ENCODE measurements at places on chromosomes 6 and 20.
A peak's percentile ranks its signal among the peaks of the same experiment; 100 is the strongest.

GRCh38 chr6:79609225-79609595 lies 21.9 kb upstream of the SH3BGRL2 start:
- H3K4me3 ChIP-seq = no peak overlapping the region
- no peaks in the 10 kb centered on the region for H3K36me3 ChIP-seq
- H3K27me3 ChIP-seq = no peaks in the 10 kb centered on the region
- no peak for DNase-seq
- no peak overlapping the region for H3K27ac ChIP-seq
- peaks cover 3% of the 10 kb centered on the region for H3K4me1 ChIP-seq

GRCh38 chr20:6560978-6561377 lies 206.5 kb upstream of the BMP2 start:
- no peak overlapping the region for H3K4me3 ChIP-seq
- H3K4me1 ChIP-seq = no peaks in the 10 kb centered on the region
- H3K36me3 ChIP-seq = no peaks in the 10 kb centered on the region
- H3K27ac ChIP-seq = no peak overlapping the region

- H3K27me3 ChIP-seq = no peaks in the 10 kb centered on the region
- no peak overlapping the region for H3K4me3 ChIP-seq
- H3K27ac ChIP-seq = no peak overlapping the region
- H3K36me3 ChIP-seq = no peaks in the 10 kb centered on the region
- no peak for DNase-seq
Observed at GRCh38 chr20:2010533-2010932, 16.7 kb upstream of the PDYN start.

DNA sequence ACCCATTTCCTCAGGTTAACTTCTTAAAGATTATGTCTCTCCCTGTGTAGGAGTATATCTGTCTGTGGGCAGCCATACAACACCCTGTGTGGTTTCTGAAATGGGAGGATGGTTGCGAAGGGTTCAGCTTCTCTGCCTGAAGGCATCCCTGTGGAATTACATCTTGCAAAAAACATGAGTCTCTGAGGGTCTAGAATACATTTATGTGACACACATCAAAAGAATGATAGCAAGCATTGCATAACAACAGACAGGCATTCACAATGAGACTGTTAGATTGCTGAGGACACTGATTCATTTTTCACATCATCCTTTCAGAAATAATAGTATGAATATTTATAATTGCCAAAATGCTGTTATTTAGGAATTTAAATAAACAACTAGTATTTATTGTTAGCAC lies 670.9 kb downstream of the HTR1B start:
- DNase-seq = no peak
- H3K27me3 ChIP-seq = peaks cover 2% of the 10 kb centered on the region
- no peaks in the 10 kb centered on the region for H3K36me3 ChIP-seq
- H3K4me3 ChIP-seq = no peak overlapping the region

DNA sequence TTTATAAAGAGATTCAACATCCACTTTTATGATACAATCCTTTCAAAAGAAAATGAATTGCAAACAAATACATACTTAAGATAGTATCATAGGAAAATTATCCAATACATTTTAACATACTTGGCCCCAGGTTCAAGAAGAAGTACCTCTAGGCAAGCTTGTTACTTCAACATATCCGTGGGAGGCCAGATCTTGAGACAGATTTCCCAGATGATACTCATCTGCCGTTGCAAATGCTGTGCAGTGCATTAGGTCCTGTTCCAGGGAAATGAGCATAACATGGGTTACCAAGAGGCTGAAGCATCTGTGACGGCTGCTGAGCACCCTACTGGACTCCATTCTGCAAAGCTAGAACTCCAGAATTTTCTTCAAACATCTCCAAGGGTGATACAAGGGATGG lies 15.6 kb downstream of the RMND1 start:
- no peaks in the 10 kb centered on the region for H3K27me3 ChIP-seq
- DNase-seq = no peak
- no peak overlapping the region for H3K27ac ChIP-seq
- no peak overlapping the region for H3K4me3 ChIP-seq
- no peaks in the 10 kb centered on the region for H3K36me3 ChIP-seq

DNA sequence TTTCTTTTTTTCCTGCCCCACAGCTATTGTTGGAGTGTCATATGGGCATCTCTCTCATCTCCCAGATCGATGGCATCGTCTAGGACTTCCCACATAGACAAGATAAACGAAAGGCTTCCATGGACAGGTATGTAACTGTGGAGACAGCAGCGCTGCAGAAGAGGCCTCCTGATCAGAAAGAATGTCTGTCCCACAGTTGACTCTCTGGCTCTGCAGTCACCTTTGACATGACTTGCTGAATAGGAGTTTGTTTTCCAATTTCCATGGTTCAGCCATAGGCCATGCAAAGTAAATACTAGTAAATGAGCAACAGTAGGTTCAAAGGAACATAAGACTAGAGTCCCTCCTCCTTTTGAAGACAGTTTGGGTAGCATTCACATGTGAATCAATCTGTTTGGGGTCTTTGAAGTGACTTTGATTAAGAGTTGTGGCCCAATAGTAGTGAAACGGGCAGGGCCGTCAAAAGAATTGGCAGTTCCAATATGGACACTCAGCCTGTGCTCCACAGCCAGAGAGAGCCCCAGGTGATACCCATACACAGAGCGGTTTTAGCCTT lies 134.7 kb upstream of the IFNGR1 start:
- H3K27me3 ChIP-seq = no peaks in the 10 kb centered on the region
- H3K4me3 ChIP-seq = no peak overlapping the region
- peak overlapping the region; percentile 74 for H3K27ac ChIP-seq
- no peaks in the 10 kb centered on the region for H3K36me3 ChIP-seq
- no peak for DNase-seq
- peaks cover 32% of the 10 kb centered on the region for H3K4me1 ChIP-seq

DNA sequence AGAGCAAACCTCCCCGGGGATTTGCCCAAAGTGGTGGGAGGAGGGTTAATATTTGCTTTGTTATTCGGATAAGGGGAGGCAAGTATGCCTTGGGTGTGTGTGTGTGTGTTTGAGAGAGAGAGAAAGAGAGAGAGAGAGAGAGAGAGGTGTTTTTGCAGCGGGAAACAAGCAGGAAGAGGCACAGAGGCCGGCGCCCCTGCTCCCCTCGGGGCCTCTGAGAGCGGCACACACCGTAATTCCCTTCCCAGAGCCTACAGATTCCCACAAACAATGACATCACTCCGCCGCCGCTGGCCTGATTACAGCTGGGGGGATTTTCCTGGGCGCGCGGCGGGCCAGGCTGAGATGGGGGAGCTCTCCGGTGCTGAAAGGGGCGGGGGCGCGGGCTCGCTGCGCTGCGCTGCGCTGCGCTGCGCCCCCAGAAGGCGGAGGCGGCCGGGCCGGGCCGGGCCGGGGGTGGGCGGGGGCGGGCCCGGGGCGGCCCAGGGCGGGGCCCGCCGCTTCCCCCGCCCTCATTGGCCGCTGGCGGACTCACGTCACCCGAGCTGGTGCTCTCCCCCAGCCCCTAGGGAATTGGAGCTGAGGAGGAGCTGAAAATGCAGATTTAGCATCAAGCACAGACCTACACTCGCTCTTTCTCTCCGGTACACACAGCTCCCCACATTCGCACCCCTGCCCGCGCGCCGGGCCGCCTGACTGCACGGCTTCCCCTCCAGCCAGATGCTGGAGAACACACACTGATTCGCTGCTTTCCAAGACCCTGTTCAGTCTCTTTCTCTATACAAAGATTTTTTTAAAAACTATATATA lies at the start of gene PCSK2:
Gene PCSK2, plus strand, starts transcription at position 631 of the 809 bp plus-strand sequence. CDS start 266 bp downstream, outside the sequence.
- peak within 1 kb of the TSS; percentile 65 for H3K27ac ChIP-seq
- peak; percentile 76 for DNase-seq
- H3K4me1 ChIP-seq = peaks cover 23% of the 10 kb centered on the region
- H3K27me3 ChIP-seq = peaks cover 11% of the 10 kb centered on the region
- H3K36me3 ChIP-seq = no peaks in the 10 kb centered on the region

GRCh38 chr6:119986934-119987549 lies 637.5 kb upstream of the MAN1A1 start:
- no peak for DNase-seq
- no peaks in the 10 kb centered on the region for H3K36me3 ChIP-seq
- H3K4me3 ChIP-seq = no peak overlapping the region
- no peaks in the 10 kb centered on the region for H3K4me1 ChIP-seq
- H3K27me3 ChIP-seq = peaks cover 2% of the 10 kb centered on the region

- H3K27ac ChIP-seq = no peak overlapping the region
- H3K36me3 ChIP-seq = no peaks in the 10 kb centered on the region
- H3K4me3 ChIP-seq = no peak overlapping the region
- H3K4me1 ChIP-seq = no peaks in the 10 kb centered on the region
- DNase-seq = no peak
- peaks cover 2% of the 10 kb centered on the region for H3K27me3 ChIP-seq
Observed at GRCh38 chr6:170076466-170077165, 214.3 kb downstream of the DLL1 start.

- no peak overlapping the region for H3K27ac ChIP-seq
- no peaks in the 10 kb centered on the region for H3K27me3 ChIP-seq
- H3K36me3 ChIP-seq = no peaks in the 10 kb centered on the region
- no peak for DNase-seq
- H3K4me1 ChIP-seq = peaks cover 20% of the 10 kb centered on the region
- no peak overlapping the region for H3K4me3 ChIP-seq
Observed at GRCh38 chr6:36627801-36628246, 33.7 kb downstream of the SRSF3 start.

DNA sequence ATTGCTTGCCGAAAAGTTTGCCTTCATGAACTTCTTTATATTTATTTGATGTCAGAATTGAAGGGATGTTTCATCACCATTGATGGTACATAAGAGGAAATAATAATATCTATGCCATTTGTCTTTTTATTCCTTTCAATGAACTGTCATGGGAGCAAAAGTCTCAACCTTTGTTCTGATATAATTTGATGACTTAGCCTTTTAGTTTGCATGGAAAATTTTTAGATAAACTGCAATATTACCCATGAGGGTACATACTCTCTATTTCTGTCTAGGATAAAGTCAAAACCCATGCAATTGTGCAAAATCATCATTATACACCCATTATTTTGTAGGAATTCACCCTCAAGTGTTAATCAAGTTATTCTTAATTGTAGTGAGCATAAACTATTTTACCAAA lies 15.9 kb downstream of the TBXT start:
- no peak overlapping the region for H3K27ac ChIP-seq
- H3K36me3 ChIP-seq = peaks cover 3% of the 10 kb centered on the region
- no peaks in the 10 kb centered on the region for H3K4me1 ChIP-seq
- no peaks in the 10 kb centered on the region for H3K27me3 ChIP-seq

DNA sequence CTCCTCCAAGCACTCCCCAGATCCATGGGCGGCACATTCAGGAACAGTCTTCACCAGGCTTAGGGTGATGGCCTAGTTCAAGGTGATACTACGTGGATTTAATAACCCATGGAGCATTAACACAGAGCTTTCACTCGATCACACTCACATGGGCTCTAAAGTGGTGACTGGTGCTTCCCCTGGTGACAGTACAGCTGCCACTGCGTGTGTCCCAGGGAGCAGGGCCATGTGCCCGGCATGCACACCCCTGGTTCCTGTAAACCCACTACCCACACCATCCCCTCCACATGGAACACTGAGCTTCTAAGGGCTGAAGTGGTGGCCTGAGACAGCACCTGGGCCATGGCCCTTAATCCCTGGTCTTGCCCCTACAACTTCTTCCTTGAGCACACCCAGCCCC lies 27.8 kb upstream of the APMAP start:
- DNase-seq = no peak
- H3K4me1 ChIP-seq = no peaks in the 10 kb centered on the region
- peaks cover 14% of the 10 kb centered on the region for H3K36me3 ChIP-seq

DNA sequence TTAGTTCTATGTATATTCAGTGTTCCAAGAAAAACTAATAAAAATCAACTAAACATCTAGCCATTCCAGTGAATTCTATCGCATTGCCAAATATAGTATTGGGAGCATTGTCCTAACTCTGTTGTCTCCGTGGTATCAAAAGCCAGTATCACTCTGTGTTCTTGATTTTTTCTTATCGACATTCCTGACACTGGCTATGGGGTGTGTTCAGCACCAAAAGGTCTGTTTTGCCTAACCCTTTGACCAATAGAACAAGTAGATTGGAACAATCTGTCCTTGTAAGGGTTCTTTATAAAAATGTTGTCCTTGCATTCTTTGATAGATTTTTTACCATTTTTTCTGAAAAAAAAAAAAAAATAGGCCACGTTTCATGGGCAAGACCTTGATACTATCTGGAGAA lies 161.5 kb downstream of the TSHZ2 start:
- H3K36me3 ChIP-seq = no peaks in the 10 kb centered on the region
- peaks cover 5% of the 10 kb centered on the region for H3K4me1 ChIP-seq
- no peak for DNase-seq
- H3K27ac ChIP-seq = no peak overlapping the region
- no peak overlapping the region for H3K4me3 ChIP-seq

DNA sequence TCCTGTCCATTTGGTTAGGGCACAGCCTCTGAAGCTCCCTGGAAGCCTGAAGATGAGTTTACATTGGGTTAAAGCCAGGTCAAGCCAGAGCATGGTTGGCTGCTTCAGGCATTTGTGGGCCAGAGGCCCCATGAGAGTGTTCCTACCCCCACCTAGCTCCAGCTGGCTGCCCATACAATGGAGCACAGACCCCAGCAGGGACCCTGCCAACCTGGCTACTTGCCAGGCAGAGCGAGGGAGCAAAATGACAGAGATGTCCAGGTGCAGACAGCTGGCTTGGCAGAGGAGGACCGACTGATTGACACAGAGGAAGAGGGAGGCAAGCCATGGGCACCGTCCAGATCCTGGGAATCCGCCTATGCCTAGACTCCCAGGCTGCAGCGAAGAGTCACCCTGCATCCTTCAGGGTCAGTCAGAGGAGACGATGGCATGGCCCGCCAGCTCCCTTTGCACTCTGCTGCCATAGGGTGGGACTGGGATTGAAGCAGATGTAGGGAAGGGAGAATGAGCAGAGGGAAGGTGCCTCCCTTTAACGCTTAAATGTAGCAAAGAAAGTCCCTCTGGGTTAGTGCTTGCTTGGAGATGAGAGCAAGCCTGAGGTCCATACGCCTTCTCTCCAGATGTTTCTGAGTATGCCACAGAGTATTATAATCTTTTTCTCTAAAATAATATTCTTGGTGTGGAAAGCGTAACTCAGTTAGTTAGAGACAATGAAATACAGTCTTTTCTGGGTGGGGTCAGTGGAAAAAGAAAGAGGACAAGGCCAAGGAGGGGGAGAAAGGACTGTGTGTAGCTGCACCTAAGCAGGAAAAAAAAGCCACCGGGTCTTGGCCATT lies 77.6 kb upstream of the FYN start:
- no peak overlapping the region for H3K4me3 ChIP-seq
- no peaks in the 10 kb centered on the region for H3K4me1 ChIP-seq
- no peak overlapping the region for H3K27ac ChIP-seq
- H3K36me3 ChIP-seq = no peaks in the 10 kb centered on the region

- no peak for DNase-seq
- no peak overlapping the region for H3K27ac ChIP-seq
- H3K4me3 ChIP-seq = no peak overlapping the region
Observed at GRCh38 chr6:44439270-44440045, 52.0 kb downstream of the CDC5L start.

DNA sequence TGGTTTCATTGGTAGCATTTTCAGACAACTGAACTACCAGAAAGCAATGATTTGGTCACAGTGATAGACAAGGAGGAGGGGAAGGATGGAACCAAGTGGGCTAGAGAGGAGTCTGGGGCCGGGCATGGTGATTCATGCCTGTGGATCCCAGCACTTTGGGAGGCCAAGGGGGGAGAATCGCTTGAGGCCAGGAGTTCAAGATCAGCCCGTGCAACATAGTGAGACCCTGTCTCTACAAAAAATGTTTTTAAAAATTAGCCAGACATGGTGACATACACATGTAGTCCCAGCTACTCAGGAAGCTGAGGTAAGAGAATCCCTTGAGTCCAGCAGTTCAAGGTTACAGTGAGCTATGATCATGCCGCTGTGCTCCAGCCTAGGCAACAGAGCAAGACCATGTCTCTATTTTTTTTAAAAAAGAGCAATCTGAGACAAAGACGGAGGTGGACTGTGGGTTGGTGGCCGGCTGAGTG lies 70.6 kb downstream of the SYCP2L start:
- DNase-seq = no peak
- H3K4me3 ChIP-seq = no peak overlapping the region
- H3K36me3 ChIP-seq = no peaks in the 10 kb centered on the region
